ENCODE measurements at places on chromosomes 3 and 15. TPM values are rescaled to one million over a fixed set of nuclear protein-coding genes. Genes with fewer than 3 reads are reported as not detected.

The STAB1 gene
- total RNA-seq = 21.1 TPM

The SNX33 gene
- 32.1 TPM for total RNA-seq

The CRYGS gene
- 6.7 TPM for total RNA-seq

The CYP1A1 gene
- 1.4 TPM for total RNA-seq

The DUOXA1 gene
- total RNA-seq = 87.9 TPM

The LDHAL6B gene
- not detected for total RNA-seq

DNA sequence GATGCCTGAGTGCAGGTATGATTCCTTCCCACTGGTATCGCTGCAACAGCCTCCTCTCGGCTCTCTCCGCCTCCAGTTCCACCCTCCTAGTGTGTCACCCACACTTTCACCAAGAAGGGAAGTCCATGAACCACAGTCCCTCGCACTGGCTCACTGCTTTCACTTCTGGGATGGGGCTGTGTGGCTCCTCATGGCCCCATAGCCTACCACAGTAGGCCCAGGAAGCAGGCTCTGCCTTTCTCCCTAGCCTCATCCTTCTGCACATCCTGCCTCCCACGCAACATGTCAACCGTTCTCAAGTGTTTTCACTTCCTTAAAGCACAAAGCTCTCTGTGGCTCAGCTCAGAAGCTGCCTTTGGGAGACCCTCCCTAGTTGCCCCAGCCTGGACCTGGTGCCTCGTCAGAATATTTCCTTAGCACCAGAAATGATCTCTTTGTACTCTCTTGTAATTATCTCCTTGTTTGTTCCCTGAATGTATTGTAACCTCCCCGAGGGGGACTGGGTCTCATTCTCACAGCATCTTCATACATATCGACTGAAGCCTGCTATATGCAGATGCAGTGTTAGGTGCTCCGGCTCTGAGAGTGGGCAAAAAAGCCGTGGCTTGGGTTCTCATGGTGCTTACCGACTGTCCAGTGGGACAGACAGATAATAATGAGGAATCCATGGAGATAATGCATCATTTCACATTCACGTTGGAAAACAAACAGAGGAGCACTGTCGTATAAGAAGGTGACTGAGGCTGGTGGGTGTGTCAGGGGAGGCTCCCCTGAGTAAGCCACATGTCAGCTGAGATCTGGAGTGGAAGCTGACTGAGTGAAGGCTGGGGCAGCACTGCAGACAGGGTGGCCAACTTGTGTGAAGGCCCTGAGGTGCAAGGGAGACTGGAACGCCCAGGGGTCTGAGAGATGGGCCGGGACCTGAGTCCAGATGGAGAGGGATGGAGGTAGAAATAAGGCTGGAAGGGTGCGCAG, 107.1 kb downstream of the DGKG start:
- no peak for DNase-seq

DNA sequence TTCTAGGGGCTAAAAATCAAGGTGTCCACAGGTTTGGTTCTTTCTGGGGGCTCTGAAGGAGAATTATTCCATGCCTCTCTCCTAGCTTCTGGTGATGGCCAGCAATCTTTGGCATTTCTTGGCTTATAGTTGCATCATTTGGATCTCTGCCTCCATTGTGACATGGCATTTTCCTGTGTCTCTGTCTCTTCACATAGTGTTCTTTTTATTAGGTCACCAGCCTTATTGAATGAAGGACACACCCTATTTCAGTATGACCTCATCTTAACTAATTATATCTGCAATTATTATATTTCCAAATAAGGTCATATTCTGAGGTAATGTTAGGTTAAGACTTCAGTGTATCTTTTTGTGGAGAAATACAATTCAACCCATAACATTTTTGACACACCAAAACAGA, 3.2 kb upstream of the GBE1 start:
- DNase-seq = no peak

GRCh38 chr3:133884054-133884886, 11.4 kb downstream of the RAB6B start:
- no peak for DNase-seq

DNA sequence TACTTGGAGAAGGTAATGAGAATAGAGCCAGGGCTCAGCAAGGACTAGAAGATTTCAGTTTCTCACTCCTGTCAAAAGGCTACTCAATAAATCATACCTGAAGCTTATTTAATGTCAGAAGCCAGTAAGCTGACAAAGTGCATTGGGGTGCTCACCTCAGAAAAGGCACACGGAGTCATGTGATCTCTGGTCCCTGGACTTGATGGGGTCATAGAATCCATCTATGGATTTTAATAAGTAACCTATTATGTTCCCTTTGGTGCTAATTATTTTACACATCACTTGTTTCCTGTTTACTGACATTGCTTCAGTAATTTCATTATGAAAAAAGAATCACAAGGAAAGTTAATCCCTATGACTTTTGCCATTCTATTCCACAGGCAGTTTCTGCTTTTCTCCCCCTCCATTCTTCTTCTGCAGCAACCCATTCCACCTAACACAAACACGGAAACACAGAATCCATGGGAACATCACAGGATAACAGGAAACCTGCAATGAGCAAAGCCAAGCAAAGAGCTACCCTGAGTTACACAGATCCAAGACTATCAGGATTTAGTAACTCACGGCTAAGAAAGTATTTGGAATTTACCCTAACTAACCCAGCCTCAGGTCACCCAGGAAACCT, 159.6 kb downstream of the MEIS2 start:
- no peak for DNase-seq

- DNase-seq = no peak
Measured at GRCh38 chr3:41220906-41221677, 21.8 kb downstream of the CTNNB1 start.

DNA sequence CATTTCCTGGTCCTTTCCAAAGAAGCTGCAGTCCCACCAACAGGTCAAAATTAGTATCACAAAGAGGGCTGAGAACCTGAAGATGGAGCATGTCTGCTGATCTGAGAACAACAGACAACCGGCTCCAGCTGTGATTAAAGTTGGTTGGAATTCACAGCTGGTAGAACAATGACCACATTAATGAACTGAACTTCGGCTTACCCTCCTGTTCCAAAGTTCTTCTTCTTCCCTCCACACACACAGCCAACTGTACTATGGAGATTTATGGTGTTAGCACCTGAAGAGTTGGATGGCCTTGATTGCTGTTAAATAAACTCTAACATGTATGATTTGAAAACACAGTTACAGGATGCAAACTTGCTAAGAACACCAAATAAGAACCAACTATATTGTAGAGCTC, 27.4 kb upstream of the ROPN1 start:
- DNase-seq = no peak

GRCh38 chr3:17075358-17075757, 190.6 kb downstream of the PLCL2 start:
- no peak for DNase-seq

GRCh38 chr3:36988356-36988755, 4.6 kb downstream of the EPM2AIP1 start:
- no peak for DNase-seq

GRCh38 chr3:42556089-42556632, 25.6 kb downstream of the SEC22C start:
- DNase-seq = no peak

DNA sequence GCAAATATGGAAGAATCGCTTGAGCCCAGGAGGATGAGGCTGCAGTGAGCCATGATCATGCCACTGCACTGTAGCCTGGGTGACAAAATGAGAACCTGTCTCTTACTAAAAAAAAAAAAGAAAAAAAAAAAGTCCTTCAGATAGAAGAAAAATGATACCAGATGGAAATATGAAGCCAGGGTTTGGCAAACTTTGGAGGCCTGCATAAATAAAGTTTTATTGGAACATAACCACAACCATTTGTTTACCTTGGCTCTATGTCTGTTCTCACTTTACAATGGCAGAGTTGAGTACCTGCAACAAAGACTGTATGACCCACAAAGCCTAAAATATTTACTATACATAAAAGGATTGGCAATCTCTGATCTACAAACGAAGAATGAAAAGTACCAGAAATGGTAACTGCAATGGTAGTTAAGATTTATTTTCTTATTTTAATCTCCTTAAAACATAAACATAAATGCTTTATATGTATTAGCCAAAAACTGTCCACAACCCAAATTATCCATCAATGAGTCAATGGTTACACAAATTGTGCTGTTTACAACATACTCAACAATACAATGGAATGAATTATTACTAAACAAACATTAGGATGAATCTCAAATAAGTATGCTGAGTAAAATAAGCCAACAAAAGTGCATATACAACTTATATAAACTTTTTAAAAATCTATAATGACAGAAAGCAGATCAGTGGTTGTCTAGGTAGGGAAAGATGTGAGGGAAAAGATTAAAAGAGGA, 41.8 kb downstream of the GOLGB1 start:
- no peak for DNase-seq

- DNase-seq = no peak
Measured at GRCh38 chr3:85838921-85839320, 880.1 kb downstream of the CADM2 start.

- no peak for DNase-seq
Measured at GRCh38 chr3:40258555-40258954, 51.0 kb upstream of the EIF1B start.

DNA sequence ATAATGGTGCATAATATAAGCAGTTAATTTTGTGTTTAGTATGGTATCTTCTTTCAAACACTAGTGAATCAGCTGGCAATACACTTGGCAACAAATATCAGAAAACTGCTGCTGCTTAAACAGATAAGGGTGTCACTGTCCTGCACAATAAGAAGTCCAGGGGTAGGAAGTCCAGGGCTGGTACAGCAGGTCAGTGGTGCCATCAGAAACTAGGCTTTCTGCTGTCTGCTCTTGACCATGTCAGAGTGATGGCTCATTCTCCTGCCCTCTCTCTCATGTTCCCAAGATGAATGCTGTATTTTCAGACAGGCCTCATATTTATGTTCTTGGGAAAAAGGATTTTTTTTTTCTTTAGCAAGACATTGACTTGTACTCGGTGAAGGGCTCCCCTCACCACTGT, 9.2 kb upstream of the GRK7 start:
- no peak for DNase-seq

DNA sequence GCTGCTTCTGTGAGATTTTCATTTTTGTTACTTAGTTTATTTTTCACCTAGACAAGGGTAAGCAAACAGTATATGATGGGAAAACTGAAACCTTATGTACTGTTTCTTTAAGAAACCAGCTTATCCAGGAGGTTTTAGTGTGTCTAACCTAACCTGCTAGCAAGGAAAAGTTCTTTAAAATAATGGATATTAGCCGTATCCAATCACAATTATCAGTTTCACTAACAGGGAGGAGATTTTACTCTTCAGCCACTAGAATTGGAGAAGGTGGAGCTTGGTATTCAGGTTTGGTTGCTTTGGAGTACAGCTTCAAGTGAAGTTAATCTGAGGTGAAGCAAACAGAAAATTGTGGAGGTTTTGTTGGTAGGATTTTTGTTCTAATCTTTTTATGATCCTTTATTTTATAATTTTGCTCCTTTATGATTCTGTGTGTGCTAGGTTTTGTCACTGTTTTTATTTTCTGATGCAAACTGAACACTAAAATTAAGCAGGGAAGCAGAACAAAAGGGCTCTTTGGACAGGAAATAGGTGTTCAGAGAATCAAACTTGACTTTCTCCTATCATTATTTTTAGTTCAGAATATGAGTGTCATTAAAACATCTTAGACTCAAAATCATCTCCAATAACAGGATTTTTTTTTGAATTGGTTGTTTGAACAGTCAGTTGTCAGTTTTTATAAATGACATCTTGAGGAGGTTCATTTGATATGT, 13.0 kb downstream of the ZFAND6 start:
- no peak for DNase-seq

GRCh38 chr3:34155666-34156065, 357.2 kb downstream of the PDCD6IP start:
- DNase-seq = no peak

- no peak for DNase-seq
Measured at GRCh38 chr3:131009698-131010097, 16.9 kb downstream of the ASTE1 start.

DNA sequence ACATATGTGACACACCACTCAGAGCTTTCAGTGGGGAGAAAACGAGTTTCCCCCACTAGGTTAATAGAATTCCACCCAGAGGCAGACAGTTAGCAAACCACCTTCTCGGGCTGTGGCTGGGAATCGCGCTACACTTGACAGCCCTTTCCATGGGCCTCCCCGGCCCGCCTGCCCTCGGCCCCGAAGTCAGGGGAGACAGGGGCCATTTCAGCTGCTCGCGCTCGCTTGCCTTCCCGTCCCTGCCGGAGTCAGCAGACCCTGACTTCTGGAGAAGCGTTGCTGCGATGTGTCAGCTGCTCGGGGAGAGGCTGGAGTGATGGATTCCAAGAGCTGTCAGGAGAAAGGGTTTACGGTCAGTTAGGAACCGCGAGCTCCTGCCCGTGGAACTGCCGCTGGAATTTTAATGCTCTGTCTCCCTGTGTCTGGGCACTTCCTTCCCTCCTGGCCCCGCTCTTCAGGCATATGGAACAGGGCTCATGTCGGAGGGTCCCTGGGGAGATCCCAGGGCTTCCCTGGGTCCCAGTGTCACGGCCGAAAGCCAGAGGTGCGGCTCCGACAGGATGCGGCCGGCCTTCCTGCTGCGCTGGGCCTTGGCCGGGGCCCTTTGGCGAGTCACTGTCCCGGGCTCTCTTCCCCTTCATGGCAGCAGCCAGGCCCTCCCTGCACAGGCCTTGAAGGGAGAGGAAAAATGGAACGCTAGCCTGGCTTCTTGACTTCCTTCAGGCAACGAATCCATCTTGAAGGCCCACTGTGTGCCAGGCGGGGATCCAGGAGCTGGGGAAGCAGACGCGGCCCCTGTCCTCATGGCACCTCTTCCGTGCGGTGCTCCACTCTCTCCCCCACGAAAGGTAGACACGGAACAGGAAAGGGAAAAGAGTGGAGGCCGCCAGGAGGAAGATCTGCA, 38.4 kb upstream of the VPS8 start:
- DNase-seq = no peak

- no peak for DNase-seq
Measured at GRCh38 chr3:21705769-21706168, 45.2 kb downstream of the ZNF385D start.

DNA sequence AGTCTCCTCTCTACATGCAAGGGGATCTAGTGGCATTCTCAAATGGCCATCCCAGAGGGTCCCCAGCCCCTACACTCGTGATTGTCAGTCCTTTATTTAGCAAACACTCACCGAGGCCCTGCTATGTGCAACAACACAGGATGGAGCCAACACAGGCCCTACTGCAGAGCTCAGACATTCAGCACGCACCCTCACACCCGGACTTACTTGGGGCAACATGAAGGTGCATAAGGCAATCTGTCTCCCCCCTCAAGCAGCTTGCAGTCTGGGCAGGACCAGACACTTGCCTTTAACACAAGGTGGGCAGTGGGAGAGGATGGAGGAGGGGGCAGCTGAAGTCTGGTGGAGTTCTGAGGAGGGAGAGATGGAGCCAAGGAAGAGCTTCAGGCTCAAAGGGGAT, 258.4 kb downstream of the XXYLT1 start:
- peak; percentile 61 for DNase-seq

- no peak for DNase-seq
Measured at GRCh38 chr15:50906954-50907600, 1.4 kb upstream of the AP4E1 start.
